ENCODE measurements at places on chromosomes 12 and 14.

DNA sequence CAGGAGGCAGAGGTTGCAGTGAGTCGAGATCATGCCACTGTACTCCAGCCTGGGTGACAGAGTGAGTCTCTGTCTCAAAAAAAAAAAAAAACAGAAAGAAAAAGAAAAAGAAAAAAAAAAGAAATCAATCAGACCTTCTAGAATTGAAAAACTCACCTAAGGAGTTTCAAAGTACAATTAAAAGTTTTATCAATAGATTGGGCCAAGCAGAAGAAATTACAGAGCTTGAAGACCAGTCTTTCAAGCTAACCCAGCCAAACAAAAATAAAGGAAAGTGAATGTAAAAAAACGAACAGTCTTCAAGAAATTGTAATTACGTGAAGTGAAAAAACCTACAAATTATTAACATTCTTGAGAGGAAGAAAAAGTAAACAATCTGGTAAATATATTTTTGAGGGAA is 93.0 kb downstream of the IPO8 start:
- no peak for DNase-seq

DNA sequence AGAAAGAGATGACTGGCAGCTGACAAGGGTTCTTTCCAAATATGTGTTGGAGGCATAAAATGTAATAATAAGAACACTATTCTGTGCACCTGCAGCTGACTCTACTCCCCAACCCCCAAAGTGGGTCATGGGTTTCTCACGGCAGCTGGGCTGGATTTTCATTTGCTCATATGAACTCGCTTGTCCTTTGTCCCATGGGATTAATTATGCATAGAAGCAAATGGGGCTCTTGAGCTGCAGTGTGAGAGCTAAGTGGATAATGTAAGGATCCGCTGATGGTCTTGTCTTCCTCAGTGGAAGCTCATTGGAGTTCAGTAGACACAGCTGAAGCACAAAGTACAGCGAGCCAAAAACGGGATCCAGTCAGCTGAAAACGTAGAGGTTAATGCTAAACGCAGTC is 46.3 kb downstream of the TTC8 start:
- DNase-seq: no peak

- DNase-seq: no peak
Observed at GRCh38 chr14:67784244-67784823, 32.1 kb downstream of the ZFYVE26 start.

GRCh38 chr12:124645530-124646244 is 78.3 kb upstream of the NCOR2 start:
- no peak for DNase-seq

- DNase-seq: no peak
Observed at GRCh38 chr12:42255866-42256261, 17.8 kb upstream of the YAF2 start.

DNA sequence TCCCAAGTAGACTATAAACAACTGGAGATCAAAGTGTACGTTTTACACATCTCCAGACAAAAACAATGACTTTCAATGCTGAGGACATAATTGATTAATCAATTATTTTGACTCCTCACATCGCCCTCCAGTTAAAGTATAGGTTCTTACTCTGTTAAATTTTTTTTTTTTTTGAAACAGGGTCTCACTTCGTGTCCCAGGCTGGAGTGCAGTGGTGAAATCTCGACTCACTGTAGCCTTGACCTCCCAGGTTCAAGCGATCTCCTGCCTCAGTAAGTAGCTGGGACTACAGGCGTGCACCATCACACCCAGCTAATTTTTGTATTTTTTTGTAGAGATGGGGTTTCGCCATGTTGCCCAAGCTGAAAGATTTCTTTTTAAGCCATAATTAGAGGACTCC is 938 bp upstream of the CCNB1IP1 start:
- DNase-seq: no peak

DNA sequence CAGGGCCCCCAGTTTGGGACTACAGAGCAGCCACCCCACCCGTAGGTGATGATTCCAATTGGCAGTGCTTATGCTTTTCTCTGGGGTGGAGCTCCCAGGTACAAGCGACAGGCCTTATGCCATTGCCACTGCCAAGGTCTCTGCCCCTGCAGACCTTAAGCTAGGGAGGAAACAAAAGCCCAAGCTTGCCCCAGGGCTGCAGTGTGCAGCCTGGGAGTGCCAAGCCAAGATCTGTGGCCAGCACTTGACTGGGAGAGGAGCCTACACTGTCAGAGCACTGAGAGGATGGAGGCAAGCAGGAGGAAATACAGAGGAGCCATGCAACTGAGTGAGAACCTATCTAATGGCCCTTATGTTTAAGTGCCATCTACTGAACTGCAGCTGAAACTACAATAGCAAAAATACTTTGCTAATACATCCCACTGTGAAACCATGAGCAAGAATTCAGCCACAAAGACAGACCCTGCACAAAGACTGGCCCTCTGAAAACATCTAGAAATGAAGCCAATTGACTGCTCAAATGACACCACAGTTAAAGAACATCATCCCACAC is 17.7 kb upstream of the ASCL1 start:
- no peak for DNase-seq

- peak; percentile 82 for DNase-seq
Observed at GRCh38 chr12:2845280-2845679, 10.4 kb upstream of the NRIP2 start.

DNA sequence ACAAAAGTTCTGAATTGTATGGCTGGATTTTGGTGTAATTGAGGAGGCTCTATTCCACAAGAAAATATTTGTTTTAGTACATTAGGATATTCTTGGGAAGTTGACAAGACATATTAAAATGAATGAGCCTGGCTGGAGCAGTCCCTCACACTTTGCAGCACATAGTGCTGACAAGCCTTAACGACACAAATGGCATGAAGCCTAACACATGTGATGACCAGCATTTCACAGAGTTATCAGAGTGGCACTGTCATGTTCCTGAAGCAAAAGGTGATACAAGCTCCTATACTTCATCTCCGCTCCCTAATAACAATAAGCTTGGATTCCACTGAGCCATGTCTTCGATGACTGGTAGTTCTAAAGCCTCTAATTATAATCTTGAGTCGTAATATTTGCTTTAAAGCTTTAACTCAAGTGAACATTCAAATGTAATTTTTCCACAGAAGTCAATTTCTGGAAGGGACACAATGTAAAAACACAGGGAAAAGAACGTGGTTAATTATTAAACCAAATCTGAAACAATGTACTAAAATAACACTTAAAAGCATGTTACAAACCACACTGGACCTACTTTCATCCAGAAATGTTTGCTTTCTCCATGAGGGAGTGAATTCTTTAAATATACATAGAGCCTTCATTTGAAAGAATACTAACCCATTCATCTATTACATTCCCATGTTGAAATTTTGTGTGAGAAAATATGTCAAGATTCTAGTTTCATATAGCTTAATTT is 49.6 kb downstream of the GRIP1 start:
- DNase-seq: no peak

GRCh38 chr12:127559349-127560040 is 707.5 kb upstream of the TMEM132C start:
- peak; percentile 96 for DNase-seq

DNA sequence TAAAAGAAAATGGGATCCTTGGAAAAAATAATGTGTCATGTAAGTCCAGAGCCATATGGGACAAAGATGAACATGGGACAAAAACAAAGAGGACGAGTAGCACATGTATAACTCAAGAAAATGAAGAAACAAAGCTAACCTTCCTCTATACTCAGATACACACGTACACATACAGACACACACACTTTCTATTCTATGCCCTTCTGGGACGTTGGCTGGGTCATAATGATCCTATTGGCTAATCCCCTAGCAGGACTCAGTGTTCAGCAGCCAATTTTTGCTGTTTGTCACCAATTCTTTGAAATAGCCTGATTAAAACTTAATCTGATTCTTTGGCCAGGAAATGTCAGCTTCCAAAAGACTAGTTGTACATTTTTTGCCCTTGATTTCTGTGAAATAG is 189.4 kb upstream of the FOXG1 start:
- DNase-seq: no peak

GRCh38 chr12:10001171-10001776 is 2.4 kb upstream of the CLEC1B start:
- DNase-seq: no peak

DNA sequence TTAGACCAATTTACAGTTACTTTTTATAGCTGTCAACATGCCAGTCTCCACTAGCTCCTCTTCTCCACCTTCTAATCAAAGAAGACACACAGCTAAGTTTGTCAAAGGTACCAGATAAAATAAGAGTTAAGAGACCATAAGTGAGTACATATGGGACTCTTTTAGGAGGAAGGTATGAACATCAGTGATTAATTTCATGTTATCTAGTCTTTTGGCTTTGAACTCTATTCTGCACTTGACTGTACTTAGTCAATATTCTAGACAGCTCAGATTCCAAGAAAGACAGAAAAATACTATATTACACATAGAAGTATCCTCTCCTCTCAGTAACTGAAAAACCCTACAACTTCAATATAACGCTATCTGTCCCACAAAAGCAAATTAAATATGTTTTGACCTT is 28.1 kb downstream of the CAPRIN2 start:
- DNase-seq: no peak

GRCh38 chr14:55928276-55928675 is 189.9 kb upstream of the PELI2 start:
- DNase-seq: no peak

DNA sequence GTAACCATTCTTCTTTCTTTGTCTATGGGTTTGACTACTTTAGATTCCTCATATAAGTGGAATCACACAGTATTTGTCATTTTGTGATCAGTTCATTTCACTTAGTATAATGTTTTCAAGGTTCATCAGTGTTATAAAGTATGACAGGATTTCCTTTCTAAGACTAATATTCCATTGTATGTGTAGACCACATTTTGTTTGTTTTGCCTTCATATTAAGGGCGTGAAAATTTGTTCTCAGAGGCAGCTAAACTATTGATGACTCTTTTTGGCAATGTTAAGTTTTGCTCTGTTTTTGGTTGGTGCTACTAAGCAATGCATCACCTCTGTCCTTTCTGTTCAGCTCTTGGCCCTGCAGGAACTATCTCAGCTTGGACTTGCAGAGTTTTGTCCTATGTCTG is 1.7 kb upstream of the KLRG1 start:
- no peak for DNase-seq

GRCh38 chr12:30930641-30931040 is 4.1 kb downstream of the TSPAN11 start:
- no peak for DNase-seq

GRCh38 chr14:51209457-51209856 is 30.6 kb upstream of the TMX1 start:
- DNase-seq: no peak

DNA sequence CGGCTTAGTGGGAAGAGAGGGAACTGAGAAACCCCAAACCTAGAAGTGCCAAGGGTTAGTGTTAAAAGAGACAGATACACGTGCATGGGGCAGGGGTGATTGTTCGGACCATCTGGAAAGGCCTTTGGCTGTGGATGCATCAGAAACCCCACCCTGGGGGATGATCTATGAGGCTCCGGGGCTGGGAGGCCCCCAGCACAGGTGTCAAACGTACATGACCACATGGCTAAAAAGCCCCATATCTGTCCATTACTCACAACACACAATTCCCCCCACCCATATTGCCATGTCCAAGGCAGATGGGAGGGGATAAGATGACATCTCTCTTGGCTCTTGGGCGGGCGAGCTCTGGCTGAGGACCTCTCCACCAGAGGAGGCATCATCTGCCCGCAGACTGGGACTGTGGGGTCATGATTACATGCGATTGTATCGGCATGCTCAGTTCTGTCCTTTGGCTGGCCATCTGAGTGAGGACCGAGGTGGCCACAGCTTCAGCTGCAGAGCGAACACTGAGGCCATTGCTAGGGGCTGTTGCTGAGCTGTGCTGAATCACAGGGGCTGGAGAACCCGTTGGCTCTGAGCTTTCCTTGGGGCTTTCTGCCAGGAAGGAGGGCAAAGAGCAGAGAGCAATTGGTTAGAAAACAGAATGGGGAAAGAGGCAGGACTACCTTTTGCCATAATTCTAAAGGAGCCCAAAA is 9.6 kb upstream of the NPFF start:
- no peak for DNase-seq

DNA sequence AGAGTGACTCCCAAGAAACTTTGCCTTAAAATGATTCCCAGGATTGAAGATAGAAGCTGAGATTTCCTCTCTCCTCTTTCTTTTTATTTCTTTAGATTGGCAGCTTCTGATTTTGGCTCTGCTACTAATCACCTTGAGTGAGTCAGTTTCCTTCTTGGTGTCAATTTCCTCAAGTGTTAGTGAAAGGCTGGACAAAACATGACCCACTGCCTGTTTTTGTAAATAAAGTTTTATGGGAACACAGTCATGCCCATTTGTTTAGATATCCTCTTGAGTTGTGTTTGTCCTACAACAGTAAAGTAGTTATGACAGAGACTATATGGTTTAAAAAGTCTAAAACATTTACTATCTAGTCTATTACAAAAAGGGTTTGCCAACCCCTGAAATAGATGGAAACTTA is 227.2 kb upstream of the TBX3 start:
- DNase-seq: no peak

GRCh38 chr12:122795807-122796206 is 21.4 kb downstream of the CCDC62 start:
- no peak for DNase-seq

DNA sequence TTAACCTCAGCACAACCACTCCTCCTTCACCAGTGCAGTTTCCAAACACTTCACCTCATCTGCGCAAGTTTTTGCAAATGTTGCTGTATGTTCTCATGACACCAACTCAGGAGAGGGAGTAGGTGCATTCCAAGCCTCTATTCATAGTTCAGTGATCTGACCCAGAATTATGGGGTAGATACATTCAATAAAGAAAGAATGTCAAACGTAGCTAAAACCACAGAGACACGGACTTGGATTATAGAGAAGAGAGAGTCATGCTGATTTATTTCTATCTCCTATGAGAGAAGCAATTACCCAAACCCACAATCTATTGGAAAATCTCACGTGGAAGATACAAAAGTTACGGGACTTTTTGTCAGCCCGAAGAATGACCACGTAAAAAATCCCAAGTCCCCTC is 1006.0 kb upstream of the TMEM132C start:
- peak; percentile 41 for DNase-seq

DNA sequence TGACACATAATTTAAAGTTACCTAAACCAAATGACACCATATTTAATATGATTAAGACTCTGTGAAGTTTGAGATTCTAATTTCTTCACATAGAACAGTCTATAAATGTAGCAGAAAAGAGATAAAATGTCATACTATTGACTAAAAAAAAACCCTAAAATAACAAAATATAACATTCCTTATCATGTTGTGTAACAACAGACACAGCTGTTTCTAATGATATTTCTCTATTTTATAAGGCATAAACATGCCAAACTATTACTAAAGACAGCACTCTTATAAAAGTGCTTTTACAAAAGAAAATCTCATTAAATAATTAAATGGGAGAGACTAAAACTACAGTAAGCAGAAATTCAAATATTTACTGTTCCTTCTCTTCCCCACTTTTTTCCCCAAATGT is 49.4 kb downstream of the NOVA1 start:
- no peak for DNase-seq

- DNase-seq: peak; percentile 6
Observed at GRCh38 chr14:87888136-87888999, 104.6 kb downstream of the GALC start.

DNA sequence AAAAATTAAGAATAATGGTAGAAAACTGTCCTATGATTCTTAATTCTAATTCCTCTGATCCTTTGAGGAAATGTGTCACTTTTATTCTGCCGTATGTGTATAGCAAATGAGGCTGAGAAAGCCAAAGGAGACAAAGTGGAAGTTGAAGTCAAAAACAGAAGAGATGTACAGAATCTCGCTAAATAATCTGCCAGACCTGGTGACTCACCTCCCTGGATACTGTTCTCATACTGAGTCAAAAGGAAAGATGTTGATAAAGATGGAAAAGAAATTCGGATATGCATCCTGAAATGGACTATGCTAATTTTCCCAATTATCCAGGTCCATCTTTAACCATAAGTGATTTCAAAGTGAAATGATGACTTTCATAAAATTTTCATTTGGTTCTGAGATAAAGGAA is 92.5 kb downstream of the DUSP6 start:
- DNase-seq: no peak

Data from fibroblast of skin of back (primary cell).